ENCODE measurements at places on chromosomes 3 and 15.

DNA sequence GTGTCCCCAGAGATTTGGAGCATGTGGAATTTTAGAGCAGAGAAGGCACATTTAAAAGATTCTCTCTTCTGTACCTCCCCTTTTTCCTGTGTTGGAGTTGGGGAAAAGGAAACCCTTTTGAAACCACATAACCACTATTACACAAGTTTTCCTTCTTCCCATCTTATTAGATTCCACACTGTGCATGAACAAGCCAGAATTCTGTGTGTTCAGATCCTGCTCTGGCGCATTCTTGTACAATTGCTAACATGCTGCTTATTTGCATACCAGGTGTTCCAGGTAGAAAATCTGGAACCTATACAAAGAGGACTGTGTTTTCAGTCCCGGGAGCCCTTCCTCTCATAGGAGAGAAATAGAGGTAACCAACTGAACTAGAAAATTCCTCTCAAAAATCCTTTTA, 2.6 kb upstream of the CIB2 start:
- no peak for DNase-seq

- DNase-seq = no peak
These were observed 22.3 kb upstream of the SLC12A8 start for GRCh38 chr3:125234831-125235230.

- DNase-seq = peak; percentile 84
These were observed at the start of gene SLC25A38 for GRCh38 chr3:39383045-39383880. Gene SLC25A38 (plus strand): TSS chr3:39383370. CDS start chr3:39383725, 355 bp downstream.

DNA sequence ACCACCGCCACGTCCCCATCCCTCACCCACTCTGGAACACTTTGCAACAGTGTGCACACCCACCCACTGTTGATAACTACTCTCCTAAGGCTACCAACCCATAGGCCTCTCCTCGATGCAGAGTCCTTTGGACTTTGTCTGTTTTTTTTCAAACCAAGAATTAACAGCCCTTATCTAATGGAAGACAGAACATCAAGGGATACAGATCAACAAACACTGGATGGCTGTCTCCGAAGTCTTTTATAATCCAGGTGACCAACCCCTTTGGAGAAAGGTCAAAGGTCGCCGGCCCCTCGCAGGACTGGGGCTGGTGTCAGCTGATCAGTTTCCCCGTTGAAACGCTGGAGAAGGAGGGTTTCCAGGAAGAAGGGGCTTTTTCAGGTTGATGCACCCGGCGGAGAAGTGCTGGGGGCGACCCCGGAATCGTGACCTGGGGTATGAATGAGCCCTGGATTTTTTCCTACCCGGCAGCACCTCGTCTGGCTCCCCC, 532 bp downstream of the B4GALT4 start:
- no peak for DNase-seq
